ENCODE measurements at places on chromosomes 16 and 17.

- DNase-seq: no peak
Measured at GRCh38 chr17:51006601-51007000, 114.1 kb downstream of the SPAG9 start.

DNA sequence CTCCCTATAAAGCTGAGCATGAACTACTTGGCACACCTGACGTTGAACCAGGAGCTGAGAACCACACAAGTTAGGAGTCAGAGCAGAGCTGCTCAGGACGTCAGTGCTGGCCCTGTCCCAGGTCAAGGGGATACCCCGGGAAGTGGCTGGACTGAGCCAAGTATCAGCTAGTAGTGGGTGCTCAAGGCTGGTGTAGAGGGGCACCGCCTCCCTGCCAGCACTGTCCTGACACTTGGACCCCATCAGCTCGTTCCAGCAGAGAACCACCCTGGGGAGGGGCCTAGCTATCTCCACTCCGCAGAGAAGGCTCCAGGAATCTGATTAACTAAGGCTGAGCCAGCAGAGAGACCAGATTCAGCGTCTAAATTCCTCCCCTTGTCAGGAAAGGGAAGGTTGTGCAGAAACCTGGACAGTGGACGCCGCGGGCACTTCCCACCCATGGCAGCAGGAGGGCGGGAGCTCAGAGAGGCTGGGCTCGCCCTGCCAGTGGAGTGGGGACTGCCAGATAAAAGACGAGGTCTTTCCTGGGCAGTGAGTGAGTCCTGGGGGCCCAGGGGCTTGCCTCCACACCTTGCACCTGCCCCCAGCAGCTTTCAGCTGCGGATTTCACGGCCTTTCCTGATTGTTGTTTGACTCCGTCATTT lies 21.0 kb downstream of the C16orf90 start:
- no peak for DNase-seq

DNA sequence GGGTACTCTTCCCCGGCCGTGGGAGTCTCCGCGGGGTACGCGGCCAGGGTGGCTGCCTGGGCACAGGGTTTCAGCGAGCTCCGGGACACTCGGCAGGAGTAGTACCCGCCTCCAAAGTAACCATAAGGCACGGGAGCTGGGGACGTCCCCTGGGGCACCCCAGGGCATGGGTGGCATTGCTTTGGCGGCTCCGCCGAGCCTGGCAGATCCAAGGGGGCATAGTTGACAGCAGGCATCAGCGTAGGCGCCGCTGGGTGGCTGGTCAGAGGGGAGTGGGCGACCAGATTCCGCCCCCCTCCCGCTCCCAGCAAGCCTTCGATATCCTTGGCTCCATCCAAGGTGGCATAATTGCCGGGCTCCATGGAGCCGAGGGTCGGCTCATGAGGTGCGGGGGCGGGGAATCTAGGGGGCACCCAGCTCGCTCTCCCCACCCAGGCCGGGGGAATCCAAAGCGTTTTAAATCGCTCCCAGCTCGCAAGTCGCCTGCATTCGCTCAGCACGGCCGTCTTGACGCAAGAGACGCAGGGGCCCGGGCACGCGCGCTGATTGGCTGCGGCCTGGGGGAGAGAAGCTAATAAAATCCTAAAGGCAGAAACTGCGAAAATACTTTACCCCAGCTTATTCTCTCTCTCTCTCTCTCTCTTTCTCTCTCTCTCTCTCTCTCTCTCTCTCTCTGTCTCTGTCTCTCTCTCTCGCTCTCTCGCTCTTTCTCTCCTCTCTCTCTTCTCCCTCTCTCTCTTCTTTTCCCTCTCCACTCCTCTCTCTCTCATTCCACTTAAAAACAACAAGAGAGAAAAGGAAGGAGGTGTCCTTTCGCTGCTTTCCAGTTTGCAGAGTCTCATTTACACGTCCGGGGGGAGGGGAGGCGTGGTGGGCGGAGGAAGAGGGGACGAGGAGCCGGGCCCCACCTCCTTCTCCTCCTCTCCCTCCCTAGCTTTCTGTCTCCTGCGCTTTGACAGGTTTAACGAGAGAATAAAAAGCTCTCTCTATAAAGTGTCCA lies at the start of gene HOXB13:
HOXB13 (minus strand) TSS at position 519 of the 1,000 bp plus-strand sequence; CDS start at position 362, 157 bp downstream.
- DNase-seq: no peak

GRCh38 chr16:20385844-20386832 lies 18.4 kb downstream of the PDILT start:
- DNase-seq: peak; percentile 70

DNA sequence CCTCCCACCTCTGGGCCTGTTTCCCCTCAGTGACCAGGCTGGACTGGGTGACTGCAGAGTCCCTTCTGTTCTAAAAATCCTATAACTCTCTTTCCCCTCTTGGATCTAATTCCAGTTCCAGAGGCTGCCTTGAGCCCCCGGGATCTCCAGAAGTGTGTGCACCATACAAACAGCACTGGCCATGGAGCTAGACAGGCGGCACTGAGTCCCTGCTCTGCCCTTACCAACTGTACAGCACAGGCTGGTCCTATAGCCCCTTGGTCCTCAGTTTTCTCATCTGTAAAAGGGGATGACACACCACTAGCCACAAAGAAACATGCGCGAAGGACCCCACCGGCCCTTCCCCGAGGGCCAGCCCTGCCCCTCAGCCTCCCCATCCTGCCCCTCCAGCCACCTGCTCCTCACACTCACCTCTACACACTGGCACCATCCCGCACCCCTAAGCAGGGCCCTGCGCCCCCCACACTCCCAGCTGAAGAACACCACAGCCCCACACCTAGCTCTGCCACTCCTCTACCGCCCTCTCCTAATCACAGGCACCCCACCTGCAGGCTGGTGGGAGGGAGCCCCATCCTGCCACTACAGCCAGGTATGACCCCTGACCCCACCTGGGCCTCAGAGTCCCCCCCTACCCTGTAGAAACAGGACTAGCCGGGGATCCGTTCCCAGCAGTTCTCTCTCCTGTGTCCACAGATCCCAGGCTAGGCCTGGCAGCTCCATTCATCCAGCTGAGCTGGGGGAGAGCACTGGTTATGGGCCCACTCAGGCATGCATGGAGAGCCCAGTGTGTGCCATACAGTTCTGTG lies 913 bp upstream of the KRT16 start:
- no peak for DNase-seq

DNA sequence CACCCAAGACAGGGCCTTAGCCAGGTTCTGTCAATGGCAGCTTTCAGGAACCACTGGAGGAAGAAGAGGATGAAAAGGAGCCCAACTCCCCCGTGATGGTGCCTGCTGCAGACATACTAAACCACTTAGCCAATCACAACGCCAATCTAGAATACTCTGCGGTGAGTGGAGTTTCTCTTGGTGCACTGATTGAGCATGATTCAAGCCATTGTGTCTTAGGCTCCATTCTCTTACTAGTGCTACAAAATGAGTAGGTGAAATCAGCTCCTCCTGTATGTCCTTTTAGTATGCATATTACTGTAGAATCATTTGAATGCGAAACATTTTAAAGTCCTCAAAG lies 1.4 kb downstream of the SETD6 start:
- DNase-seq: no peak

DNA sequence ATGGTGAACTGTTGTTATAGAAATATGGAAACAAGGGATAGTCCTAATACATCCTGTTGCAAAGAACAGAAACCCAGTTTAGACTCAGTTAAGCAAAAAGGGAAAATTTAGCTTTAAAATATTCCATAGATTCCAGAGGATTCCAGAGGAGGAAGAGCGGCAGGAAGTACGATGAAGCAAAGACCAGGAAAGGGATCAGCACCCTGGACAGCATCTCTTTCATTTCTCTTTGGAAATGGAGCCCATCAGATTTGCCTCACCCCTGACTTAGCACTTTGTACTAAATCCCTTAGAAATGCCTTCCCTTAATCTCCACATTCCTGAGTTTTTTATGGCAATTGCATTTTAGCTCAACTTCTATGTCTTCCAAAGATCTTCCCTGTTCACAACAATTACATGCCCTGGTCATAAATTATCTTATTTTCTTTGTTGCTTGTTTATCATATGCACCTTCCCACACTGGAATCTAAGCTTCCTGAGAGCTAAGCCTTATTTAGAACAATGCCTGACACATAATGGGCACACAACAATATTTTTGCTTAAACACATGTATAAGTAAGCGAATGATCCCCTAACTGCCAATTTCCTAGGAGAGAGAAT lies 150.0 kb upstream of the RBFOX1 start:
- DNase-seq: no peak

- no peak for DNase-seq
Measured at GRCh38 chr16:83732536-83732935, 75.2 kb upstream of the HSBP1 start.

GRCh38 chr17:81291662-81292061 lies 3.4 kb downstream of the SLC38A10 start:
- DNase-seq: peak; percentile 85

GRCh38 chr16:85125570-85126393 lies 13.5 kb upstream of the CIBAR2 start:
- DNase-seq: no peak

- DNase-seq: no peak
Measured at GRCh38 chr17:70251706-70252105, 82.4 kb downstream of the KCNJ2 start.

GRCh38 chr16:49439050-49439449 lies 65.4 kb downstream of the C16orf78 start:
- DNase-seq: no peak

DNA sequence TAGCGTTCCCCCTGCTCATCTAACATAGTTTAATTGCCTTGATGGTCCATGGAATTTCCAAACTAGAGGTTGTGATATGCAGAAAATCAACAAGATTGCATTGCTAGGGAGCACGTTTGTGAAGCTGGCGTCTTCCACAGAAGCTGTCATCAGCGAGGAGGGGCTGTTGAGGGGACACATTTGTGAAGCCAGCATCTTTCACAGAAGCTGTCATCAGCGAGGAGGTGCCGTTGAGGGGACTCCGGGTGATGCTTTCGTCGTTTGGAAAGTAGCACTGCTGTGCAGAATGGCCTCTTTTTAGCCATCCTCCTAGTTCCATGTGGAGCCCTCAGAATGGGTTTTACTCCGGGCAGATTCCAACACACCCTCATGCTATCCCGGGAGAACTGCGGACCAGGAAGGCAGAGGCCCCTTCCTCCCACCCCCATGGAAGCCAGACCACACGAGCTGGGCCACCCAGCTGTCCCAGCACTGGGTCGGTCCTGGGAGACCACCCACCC lies 119.6 kb upstream of the CHMP6 start:
- DNase-seq: no peak

- no peak for DNase-seq
Measured at GRCh38 chr17:45096141-45096540, 35.0 kb downstream of the NMT1 start.
